ENCODE measurements at places on chromosomes 6 and 20.
A peak's percentile ranks its signal among the peaks of the same experiment; 100 is the strongest.

- DNase-seq, result no peak
Measured at GRCh38 chr6:55319961-55320695, 7.1 kb upstream of the GFRAL start.

DNA sequence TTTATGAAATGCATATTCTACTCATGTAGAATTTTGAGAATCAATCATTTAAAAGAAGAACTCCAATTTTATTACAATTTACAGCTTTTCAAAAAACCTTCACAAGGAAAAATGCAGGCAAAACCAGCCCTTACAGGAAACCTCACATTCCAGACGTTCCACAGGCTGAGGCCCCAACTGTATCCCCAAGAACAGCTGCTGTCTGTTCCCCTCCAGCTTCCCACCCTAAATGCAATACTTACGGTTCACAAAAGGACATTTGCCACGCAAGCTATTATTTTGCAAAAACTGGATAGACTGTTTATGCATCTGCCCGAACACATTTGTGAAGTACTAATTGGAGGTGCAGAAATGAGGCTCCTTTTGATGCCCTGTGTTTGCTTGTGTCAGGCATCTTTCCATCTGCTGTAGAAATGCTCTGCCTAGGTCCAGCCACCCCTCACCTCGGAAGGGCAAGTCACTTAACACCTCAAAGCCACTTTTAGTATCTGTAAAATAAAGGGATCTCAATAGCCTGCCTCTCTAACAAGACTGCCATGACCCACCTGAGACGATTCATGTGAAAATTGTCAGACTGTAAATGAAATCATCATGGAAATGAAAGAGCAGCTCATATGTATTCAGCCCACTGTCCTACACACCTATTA, 26.5 kb downstream of the PDE10A start:
- DNase-seq, result peak; percentile 26

DNA sequence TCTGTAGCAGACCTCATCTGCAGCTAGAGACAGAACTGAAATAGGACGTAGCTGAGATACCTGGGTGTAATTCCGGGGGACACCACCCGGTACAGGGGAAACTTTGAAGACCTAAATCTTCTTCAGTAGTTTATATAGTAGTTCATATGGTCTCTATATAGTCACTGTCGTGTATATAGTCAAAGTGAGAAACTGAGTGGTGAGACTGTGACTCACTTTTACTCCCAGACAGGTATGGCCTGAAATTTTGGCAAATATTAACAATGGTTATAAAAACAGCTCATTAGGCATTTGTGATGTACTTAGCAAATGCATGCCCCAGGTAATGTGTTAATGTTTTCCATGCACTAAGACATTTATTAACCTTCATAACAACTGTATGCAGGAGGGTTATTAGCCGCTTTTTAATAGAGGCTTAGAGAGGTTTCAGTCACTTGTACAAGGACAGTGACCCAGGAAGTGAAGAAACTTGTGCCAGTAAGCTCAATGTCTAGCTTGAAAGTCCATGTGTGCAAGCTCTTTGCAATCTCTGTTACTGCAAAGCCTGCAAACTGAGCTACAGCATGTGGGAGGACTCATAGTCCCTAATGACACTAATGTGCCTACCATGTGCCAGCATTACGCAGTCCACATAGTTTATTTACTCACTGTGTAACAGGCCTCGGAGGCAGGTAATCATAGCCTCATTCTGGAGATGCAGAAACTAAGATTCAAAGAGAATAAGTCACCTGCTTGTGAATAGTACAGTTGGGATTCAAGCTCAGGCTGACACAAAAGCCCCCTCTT, 165.4 kb upstream of the CHD6 start:
- DNase-seq, result no peak

GRCh38 chr6:3669916-3670315, 81.6 kb downstream of the PXDC1 start:
- no peak for DNase-seq

DNA sequence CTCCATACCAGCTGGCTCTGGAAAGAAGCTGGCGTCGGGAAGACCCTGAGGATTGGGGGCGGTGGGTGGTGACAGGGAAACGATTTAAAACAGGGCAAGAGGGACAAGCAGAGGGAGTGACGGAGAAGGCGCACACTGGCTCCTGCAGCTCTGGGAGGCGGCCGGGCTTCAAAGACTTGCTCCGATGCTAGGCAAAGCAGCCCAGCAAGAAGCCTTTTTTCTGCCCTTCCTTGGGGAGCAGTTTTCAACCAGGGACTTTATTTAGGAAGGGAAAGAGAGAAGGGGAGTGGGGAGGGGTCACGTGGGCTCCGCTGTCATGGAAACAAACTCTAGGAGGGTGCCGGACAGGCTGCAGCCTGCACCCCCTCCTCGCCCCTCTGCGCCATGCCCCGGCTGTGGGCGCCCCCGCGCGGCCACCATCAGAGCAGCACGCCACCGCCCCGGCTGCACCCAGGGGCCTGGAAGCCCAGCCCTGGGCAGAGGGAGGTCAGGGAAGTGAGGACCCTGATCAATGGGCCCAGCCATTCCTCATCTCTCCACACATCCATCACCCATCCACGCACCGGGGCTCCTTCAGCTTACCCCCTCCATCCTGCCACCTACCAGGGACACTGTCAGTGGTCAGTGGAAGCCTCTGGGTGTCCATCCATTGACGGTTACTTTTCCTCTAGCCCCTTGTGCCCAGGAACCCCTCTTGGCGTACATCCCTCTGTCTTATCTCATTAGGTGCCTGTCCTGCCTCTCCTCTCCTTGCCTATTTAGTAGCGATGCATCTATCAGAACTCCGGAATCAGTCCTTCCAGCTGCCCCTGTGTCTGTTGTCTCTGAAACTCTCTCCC, 66.6 kb upstream of the CCDC167 start:
- peak; percentile 81 for DNase-seq

DNA sequence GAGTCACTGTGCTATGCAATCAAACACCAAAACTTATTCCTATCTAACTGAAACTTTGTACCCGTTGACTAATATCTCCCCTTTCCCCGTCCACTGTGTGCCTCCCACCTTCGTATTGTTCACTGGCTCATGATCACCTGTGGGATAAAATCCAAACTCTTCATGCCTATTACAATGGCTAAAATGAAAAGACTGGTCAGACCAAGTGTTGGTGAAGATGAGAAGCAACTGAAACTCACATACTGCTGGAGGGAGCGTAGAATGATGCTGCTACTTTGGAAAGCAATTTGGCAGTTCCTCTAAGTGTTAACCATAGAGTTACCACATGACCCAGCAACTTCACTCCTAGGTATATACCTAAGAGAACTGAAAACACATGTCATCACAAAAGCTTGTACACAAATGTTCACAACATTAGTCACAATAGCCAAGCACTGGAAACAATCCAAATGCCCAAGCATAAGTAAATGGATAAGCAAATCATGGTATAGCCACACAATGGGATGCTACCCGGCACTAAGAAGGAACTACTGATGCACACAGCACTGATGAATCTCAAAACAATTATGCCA, 13.1 kb downstream of the RPS10 start:
- DNase-seq, result no peak

- DNase-seq, result no peak
Measured at GRCh38 chr6:102732898-102733297, 1339.4 kb downstream of the GRIK2 start.

DNA sequence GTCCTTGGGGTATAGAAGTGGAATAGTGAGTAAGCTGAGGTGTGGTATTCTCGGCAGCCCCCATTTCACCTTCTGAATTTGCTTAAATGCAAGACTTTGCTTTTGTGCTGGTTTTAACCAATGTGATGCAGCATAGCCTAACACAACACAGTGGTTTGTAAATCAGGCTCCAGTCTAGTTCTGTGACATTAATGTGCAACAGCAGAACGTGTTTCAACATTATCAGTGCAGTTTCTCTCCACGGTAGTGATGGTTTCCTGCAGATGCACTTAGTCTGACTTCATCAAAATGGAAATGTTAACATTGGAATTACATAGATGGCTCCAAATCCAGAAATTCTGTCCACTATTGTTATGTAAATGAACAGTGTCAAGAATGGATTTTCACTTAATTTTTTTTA, 139.5 kb downstream of the ZFAND3 start:
- no peak for DNase-seq

DNA sequence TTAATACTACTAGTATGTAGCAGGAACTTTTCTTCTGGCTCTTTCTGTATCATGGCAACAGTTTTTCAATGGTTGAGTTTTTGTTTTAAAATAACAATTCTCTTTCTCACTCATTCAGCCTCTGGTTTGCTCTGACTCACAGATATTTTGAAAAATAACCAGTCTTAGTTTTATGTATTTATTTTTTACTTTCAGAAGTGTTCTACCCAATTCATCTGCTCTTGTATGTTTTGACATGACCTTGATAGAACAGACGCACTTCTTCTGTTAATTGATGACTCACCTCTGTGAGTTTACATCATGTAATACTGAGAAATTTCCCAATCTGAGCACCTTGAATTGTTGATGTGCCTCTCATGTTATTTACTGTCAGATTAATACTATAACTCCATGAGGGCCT, 178.9 kb downstream of the SASH1 start:
- no peak for DNase-seq

GRCh38 chr6:7706269-7706668, 19.6 kb upstream of the BMP6 start:
- no peak for DNase-seq

- peak; percentile 64 for DNase-seq
Measured at GRCh38 chr6:170025935-170026750, 264.7 kb downstream of the DLL1 start.

DNA sequence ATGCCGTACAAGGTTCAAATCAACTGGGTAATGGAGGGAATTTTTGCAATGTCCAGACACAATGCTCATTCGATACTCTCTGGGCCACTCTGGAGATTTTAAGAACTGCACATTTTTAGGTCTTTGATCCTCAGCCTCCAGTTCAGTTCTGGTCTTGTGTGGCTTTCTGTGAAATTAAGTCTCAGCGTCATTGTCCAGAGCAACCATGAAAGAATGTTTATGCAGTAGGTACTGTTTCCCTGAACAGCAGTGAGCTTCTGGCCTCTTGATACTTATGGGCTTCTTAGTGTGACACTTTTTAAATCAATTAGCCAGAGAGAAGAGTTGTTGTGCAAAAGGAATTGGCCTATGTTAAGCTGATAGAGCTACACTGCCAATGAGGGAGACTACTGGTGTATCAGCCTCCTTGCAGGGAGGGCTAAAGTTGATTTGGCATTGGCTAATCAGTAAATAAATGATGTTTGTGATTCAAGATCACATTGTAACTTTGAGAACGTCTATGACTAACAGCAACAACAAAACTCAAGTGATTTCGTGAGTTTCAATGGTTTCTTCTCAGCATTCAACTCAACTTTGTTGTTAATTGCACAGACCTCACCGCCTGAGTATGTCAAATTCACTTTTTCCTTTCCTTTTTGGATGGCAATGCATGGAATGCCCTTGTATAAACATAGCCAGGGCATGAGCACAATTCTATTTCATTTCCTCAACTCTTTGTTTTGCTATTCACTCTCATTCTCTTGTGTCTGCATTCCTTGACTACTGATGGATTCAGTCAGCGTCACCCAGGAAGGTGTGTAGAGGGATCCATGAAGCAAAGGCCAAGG, 85.1 kb downstream of the GJA1 start:
- no peak for DNase-seq

GRCh38 chr20:52204136-52204535, 12.6 kb upstream of the ZFP64 start:
- DNase-seq, result no peak

All from urothelium cell line (cell line).